Astrocyte of the hippocampus (primary cell): ENCODE measurements at places on chromosomes 12 and 14.

DNA sequence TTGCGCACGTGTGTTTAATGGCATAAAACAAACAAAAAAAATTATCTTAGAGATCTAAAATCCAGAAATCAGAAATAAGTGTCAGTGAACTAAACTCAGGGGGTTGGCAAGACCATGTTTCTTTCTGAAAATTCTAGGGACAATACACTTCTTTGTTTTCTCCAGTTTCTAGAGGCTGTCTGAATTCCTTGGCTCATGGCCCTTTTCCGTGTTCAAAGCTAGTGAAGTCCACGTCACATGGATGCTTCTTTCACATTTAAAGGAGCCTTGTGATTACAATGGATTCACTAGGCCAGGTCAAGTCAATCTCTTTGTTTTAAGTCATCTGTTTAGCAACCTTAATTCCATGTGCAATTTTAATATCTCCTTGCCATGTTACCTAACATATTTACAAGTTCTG, 22.4 kb downstream of the SLCO1B3 start:
- DNase-seq: peak; percentile 29

DNA sequence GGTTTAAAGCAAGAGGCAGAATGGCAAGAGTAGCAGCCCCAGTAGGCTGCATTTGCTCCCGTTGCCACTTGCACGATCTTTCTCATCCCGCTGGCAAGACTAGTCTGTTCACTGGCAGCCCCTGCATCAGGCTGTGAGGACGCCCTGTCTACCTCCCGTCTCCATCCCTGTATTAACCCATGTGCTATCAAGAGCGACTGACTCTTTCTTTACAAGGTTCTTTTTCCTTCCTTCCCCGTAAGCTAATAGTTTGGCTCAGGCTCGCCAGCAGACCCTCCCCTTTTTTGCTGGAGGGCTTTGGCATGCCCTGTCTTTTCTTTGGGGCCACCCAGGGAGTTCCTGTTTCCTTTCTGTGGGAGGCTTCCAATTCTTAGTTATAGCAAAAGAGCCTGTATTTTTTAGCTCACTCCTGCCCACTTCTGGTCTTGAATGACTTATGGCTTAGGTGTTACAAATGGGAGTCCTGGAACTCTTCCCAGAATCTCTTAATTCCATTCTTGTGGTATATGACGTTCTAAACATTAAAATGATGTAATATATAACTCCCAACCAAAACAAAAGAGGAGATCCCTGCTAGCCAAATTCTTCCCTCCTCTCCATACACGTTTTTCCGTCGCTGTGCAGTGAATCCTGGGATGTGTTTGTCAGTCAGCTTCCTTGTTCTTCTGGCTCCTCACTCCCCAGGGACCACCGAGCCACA, 149.0 kb downstream of the PRKCH start:
- peak; percentile 95 for DNase-seq

DNA sequence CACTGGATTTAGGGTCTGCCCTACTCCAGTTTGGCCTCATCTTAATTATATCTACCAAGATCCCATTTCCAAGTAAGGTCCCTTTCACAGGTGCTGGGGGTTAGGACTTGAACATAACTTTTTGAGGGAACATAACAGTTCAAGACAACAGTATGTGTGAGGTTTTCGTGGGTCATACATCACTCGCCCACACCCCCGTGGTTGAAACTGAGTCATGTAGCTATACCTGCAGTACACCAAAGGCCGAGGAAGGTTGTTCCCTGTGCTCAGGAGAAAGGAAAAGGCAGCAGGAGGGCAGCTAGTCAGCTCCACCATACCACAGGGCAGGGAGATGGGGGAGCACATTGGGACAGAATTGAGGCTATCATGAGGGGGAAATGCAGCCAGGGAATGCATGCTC, 167.0 kb downstream of the PPM1H start:
- DNase-seq: no peak

DNA sequence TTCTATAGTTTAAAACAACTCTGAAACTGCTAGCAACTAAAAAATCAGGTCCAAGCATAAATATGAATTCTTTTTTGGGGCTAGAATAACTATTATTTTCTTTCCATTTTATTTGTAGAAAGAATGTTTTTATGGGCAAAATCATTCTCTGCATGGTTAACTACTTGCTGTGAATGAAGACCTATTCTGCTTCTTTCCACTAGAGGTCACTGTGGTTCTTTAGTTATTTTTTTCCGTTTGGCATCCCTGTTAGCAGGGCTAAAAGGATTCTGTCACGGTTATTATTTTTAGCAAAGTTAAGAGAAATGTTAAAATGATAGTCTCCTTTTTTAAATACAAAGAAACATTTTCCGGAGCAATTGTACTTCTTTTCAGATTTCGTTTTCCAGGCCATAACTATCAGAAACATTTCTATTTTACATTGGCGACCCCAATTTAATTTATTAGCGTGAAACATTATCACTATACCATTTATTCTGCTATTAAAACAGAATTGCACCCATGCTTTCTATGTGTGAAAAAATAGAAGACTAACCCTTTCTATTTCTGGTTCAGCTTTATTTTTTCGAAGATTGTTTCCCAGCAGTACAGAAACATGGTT, 404.8 kb downstream of the ATP23 start:
- DNase-seq: peak; percentile 73

DNA sequence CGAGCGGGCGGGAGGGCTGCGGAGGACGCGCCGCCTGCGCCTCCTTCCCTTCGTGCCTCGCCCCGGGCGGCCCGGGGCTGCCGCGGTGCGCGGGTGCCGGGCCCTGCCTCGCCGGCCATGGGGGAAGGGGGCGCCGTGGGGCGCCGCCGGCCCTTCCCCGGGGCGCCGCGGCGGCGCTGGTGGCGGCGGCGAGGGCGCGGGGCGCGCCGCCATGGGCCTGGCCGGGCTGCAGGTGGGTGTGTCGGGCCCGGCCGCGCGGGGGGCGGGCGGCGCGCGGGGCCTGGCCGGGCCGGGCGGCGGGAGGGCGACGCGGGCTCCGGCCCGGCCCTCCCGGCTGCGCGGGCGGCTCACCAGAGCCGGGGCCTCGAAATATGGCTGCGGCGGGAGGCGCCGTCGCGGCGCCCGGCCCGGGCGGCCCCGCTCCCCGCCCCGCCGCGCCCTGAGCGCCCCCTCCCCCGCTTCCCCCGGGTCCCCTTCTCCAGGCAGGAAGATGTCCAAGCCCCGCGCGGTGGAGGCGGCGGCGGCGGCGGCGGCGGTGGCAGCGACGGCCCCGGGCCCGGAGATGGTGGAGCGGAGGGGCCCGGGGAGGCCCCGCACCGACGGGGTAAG, 5.1 kb downstream of the KMT5A start:
- DNase-seq: no peak

DNA sequence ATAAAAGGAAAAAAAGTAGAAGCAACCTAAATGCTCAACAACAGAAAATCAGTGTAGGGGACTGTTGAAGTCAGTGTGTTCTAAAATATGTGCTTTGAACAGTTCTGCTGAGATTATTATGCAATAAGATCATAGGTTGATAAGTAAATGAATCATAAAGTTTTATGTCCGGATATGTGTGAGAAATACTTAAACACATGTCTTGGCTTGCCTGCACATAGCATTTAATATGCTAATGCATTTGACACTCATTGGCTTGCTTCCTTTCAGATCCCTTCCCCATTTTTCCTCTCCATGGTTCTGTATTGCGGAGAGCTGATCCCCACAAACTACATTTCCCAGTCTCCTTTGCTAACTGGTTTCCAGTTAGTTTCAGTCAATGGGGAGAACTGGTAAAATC, 573.8 kb upstream of the TBX3 start:
- DNase-seq: no peak

- no peak for DNase-seq
Observed at GRCh38 chr12:115457798-115458197, 773.8 kb upstream of the TBX3 start.

- DNase-seq: no peak
Observed at GRCh38 chr12:127147724-127148123, 1119.2 kb upstream of the TMEM132C start.

DNA sequence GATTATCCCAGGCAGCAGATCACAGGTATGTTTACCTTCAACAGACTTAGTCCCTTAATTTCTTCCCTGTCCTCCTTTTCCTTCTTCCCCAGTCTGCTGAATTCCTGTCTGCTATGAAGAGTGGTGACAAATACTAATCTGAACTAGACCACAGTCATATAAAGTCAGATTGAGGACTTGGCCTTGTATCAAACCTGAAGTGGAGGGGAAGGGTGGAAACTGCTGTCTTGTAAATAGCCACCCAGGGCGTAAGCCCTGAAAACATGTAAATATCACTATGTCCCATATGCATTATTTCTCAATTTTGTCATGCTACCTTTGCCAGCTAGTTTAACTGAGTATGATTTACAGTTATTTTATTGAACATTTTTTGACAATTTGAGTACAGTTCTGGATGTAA, 368.0 kb downstream of the CCDC91 start:
- no peak for DNase-seq

GRCh38 chr12:126107659-126108058, 1042.4 kb downstream of the AACS start:
- DNase-seq: no peak

- DNase-seq: peak; percentile 25
Observed at GRCh38 chr12:42587601-42588523, 1.7 kb downstream of the PRICKLE1 start.

GRCh38 chr12:11446372-11446771, 51.0 kb upstream of the PRB2 start:
- DNase-seq: no peak

DNA sequence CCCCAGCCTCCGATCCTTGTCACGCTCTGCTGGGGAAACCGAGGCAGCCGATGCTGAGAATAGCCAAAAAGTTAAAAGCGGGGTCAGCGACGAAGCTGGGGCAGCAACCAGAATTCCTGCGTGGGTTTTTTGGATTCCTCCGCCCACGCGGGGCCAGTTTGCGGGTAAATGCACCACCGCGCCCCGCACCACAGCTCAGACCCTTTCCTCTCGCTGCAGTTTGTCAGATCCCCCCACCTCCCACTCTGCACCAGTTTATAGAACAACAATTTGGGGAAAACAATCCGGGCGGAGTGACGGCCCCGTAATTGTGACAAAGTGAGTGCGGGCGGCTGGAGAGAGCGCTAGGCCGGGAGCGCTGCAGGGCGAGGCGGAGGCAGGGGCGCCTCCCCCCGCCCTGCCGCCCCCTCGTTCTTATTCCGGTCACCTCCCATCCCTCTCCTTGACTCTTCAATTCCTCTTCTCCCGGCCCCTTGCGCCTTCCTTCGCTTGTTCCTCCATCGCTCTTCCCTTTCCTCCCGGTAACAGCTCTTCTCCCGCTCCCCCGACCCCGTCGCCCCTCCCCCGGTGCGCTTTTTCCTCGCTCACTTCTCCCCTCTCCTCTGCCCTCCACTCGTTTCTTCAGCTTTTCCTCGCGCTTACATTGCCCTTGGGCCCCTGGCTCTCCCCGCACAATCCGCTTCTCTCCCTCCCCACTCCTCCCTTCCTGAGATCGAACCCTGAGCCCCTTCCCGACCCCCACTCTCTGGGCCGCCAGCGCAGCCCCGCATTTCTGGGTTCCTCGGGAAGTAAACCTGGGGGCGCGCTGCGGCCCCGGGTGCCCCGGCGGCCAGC, 646 bp upstream of the DNAJC22 start:
- DNase-seq: no peak

DNA sequence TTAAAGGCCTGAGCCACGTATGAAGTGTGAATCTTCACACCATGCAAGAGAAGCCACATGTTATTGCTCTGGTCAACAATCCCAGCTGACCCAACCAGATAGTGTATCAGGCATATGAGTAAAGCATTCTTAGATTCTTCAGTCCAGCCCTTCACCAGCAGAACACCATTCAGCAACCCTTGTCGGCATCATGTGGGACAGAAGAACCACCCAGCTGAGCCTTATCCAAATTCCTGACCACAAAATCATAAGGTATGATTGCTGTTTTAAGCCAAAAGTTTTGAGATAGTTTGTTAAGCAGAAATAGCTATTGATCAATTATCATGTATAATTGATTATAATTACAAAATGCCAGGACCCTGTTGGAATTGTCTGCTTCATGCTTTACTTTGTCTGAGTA, 664.9 kb downstream of the VRK1 start:
- no peak for DNase-seq

GRCh38 chr14:68261092-68261842, 441.7 kb downstream of the RAD51B start:
- DNase-seq: no peak

DNA sequence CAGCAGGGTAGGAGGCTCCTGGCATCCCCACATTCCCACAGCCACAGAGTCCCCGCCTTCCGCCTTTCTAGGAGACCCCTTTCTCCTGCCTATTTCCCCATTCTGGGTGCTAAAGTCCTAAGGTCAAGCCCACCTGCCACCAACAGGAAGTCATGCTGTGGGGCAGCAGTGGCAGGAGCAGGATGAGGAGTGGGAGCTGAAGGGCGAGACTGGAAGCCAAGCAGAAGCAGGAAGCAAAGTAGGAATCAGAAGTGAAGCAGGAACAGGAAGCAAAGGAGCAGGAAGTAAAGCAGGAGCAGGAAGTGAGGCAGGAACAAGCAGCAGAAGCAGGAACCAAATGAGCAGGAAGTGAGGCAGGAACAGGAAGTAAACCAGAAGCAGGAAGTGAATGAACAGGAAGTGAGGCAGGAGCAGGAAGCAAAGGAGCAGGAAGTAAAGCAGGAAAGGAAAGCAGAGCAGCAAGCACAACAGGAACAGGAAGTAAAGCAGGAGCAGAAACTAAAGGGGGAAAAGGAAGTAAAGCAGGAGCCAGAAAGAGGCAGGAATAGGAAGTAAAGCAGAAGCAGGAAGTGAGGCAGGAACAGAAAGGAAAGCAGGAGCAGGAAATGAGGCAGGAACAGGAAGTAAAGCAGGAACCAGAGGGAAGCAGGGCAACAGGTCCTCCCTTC, 38.3 kb upstream of the RIMBP2 start:
- DNase-seq: no peak

GRCh38 chr12:107612508-107612907, 73.1 kb upstream of the PWP1 start:
- DNase-seq: no peak

- DNase-seq: no peak
Observed at GRCh38 chr14:60153991-60154390, 11.2 kb downstream of the DHRS7 start.

GRCh38 chr12:110846615-110847566, at the start of gene CCDC63:
Gene CCDC63, plus strand, starts transcription at chr12:110846987. Its CDS starts 5,968 bp downstream, at chr12:110852955.
- DNase-seq: peak; percentile 73

GRCh38 chr14:104563742-104564615, 15.6 kb upstream of the C14orf180 start:
- DNase-seq: peak; percentile 78

DNA sequence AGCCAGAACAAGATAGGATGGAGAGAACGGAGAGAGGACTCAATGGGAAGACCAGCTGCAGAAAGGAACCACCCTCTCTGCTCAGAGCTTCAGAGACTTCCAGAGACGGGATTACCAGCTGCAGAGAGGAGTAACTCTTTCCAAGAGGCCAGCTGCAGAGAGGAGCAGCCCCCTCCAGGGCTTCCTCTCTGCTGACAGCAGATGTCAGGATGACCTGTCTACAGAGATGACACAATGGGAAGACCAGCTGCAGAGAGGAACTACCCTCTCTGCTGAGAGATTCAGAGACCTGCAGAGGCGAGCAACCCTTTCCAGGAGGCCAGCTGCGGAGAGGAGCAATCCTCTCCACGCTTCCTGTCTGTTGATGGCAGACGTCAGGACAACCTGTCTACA, 61.8 kb downstream of the KLRG1 start:
- DNase-seq: no peak

DNA sequence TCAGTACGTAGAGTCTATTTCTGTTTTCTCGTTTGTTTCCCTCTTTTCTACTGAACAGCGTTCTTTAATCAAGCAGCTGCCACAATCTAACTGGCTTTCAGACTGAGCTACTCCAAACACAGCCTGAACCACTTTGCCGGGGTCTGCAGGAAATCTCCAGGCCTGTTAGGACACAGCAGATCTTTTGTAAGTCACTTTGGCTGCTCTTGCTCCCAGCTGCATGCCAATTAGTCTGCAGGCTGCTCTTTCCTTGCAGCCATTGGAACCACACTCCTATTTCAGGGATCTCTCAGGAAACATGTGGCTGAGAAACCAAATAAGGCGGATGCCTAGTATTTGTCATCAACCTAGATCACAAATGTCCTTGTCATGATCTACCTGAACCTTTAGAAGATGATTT, 73.6 kb downstream of the TMTC1 start:
- peak; percentile 55 for DNase-seq
